Aorta (tissue), 5 donors: ENCODE measurements at places on chromosomes 12 and 14. TPM values are rescaled to one million over a fixed set of nuclear protein-coding genes. Genes with fewer than 3 reads are reported as not detected.
A peak's percentile ranks its signal among the peaks of the same experiment; 100 is the strongest.

CELA1 gene
- not detected for total RNA-seq

GPX2 gene
- total RNA-seq = not detected

DNA sequence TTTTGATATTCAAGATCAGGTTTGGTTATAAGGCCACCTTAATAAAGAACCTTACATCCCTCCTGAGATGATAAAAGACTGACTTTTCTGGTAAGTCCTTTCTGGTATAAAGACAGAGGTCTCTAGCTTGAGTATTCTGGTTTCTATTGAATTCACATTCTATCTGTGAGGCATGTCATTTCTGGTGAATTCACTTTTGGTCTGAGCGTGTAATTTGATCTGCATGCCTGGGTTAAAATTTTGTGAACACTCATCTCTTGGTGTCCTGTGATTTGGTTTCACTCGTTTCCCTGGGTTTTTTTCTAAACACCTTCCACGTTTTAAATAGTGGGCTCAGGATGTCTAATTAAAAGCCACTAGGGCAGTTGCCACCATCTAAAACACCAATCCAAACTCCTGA is 12.2 kb downstream of the EIF5 start:
- no peak overlapping the region for H3K27ac ChIP-seq
- no peaks in the 10 kb centered on the region for H3K27me3 ChIP-seq
- H3K36me3 ChIP-seq = peaks cover 8% of the 10 kb centered on the region

- no peak overlapping the region for H3K4me3 ChIP-seq
- H3K27ac ChIP-seq = no peak overlapping the region
- no peaks in the 10 kb centered on the region for H3K27me3 ChIP-seq
- peaks cover 2% of the 10 kb centered on the region for H3K4me1 ChIP-seq
- H3K36me3 ChIP-seq = no peaks in the 10 kb centered on the region
Measured at GRCh38 chr12:91328451-91328850, 145.8 kb upstream of the DCN start.

- no peaks in the 10 kb centered on the region for H3K4me1 ChIP-seq
- no peak overlapping the region for H3K4me3 ChIP-seq
- no peak overlapping the region for H3K27ac ChIP-seq
- H3K27me3 ChIP-seq = no peaks in the 10 kb centered on the region
- no peak for DNase-seq
- no peaks in the 10 kb centered on the region for H3K36me3 ChIP-seq
Measured at GRCh38 chr12:46915836-46916235, 90.0 kb upstream of the SLC38A4 start.

DNA sequence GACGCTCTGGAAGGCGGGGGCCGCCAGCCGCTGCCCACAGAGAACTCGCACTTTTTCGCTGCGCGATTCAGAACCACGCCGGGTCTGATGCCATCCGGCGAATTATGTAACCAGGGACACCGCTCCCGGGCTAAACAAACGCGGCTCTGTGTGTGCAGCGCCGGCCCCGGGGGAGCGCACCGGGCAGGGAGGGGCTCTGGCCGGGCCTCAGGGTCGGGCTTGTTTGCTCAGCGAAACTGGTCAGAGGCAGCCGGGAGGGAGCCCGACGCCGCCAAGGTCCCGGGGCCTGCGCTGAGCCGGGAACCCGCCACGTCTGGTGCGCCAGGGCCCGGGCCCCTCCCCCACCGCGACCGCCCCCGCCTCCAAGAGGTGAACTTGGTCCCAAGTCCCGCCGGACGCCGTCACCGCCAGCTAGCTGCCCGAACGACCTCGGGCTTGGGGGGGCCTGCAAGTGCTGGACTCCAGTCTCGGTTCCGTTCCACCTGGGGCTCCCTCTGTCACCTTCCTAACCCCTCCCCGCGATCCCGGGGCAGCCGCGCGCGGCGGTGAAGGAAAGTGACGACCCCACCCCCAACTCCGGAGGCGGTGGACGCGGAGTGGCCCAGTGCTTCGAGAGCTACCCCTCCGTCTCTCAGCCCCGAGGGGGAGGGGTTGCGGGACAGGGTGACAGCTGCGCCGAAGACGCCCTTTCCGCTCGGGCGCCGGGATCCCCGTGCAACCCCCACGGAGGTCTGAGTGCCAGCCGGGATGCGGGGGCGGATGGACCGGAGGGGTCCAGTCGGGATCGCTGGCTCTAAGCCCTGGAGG is 848 bp downstream of the CTDSP2 start:
- DNase-seq = peak; percentile 94
- H3K4me3 ChIP-seq = peak overlapping the region; percentile 98
- H3K27ac ChIP-seq = peak overlapping the region; percentile 99
- H3K27me3 ChIP-seq = no peaks in the 10 kb centered on the region
- no peaks in the 10 kb centered on the region for H3K36me3 ChIP-seq

KRT78 gene
- not detected for total RNA-seq

DNA sequence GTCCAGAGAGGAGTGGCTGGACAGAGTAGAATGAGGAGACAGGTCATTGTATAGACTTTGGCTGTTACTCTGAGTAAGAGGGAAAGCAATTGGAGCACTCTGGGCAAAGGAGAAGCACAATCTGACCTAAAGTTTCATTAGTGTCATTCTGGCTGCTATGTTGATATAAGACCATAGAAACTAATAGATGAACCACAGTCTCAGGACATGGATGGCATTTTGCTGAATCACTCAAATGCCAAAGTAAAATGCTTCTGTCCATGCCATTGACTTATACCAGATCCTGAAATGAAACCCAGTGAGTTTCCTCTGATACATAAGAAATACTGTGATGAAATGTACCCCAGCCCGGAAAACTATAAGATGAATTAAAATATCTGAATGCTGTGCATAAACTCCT is 65.8 kb upstream of the COCH start:
- no peaks in the 10 kb centered on the region for H3K27me3 ChIP-seq
- H3K4me1 ChIP-seq = no peaks in the 10 kb centered on the region
- H3K27ac ChIP-seq = no peak overlapping the region
- no peak overlapping the region for H3K4me3 ChIP-seq

DNA sequence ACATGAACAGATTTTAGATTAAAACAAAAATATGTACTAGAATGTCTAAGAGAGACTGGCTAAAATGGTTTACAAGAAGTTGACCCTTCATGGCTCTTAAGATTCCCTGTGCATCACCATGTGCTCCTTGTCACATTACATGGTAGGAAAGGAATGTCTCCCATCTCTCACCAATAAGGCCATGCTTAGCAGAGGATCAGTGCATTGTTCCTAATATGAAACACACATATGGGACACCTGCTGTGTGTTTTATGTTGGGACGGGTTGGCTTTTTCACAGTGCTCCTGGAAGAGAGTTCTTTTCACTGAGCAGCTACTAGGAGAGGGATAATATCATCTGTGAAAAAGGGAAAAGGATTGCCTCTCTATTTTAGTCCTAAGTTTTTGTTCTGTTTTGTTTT is 9.6 kb downstream of the PFKM start:
- H3K36me3 ChIP-seq = peaks cover 4% of the 10 kb centered on the region
- no peak overlapping the region for H3K27ac ChIP-seq
- DNase-seq = no peak
- no peaks in the 10 kb centered on the region for H3K4me1 ChIP-seq
- H3K27me3 ChIP-seq = no peaks in the 10 kb centered on the region
- H3K4me3 ChIP-seq = no peak overlapping the region

DNA sequence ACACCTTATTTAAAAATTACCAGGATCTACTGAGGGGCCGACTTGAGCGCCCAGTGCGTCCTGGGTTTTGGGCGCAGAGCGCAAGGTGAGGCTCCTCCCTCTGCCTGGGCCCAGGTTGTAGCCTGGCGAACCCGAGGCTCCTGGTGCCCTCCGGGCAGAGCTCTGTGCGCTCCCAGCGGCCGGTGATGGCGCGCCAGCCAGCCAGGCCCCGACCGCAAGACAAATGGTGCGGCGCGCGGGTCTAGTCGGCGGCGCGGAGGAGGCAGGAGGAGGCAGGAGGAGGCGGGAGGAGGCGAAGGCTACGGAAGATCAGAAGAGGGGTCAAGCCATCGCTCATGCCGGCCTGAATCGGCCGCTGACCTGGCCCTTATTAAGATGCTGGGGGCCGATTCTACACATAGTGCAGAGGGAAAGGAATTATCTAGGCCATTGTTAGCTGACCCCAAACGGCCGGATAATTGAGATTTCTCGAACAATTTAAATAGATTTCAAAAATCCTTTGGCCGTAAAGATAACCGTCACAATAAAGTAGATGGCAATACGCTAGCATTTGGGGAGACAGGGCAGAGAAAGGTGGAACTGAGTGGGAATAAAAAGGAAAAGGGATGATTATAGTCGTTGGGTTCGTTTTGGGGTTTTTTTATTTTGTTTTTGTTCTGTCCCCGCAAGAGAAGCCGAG is 2.8 kb downstream of the TBX5 start:
- no peak overlapping the region for H3K4me3 ChIP-seq
- no peak for DNase-seq
- H3K36me3 ChIP-seq = no peaks in the 10 kb centered on the region
- no peaks in the 10 kb centered on the region for H3K4me1 ChIP-seq
- peaks cover 2% of the 10 kb centered on the region for H3K27me3 ChIP-seq
- no peak overlapping the region for H3K27ac ChIP-seq

STXBP6 gene
- 1.8 TPM for total RNA-seq

- H3K27ac ChIP-seq = no peak overlapping the region
- no peaks in the 10 kb centered on the region for H3K4me1 ChIP-seq
- no peaks in the 10 kb centered on the region for H3K36me3 ChIP-seq
- DNase-seq = no peak
- no peaks in the 10 kb centered on the region for H3K27me3 ChIP-seq
Measured at GRCh38 chr14:77203611-77204458, 22.2 kb downstream of the TMEM63C start.

- no peaks in the 10 kb centered on the region for H3K36me3 ChIP-seq
- H3K4me3 ChIP-seq = no peak overlapping the region
- H3K27me3 ChIP-seq = no peaks in the 10 kb centered on the region
- H3K27ac ChIP-seq = no peak overlapping the region
- H3K4me1 ChIP-seq = no peaks in the 10 kb centered on the region
Measured at GRCh38 chr12:127803545-127803944, 463.4 kb upstream of the TMEM132C start.

- H3K27ac ChIP-seq = no peak overlapping the region
- no peak for DNase-seq
- no peaks in the 10 kb centered on the region for H3K36me3 ChIP-seq
- H3K27me3 ChIP-seq = no peaks in the 10 kb centered on the region
- H3K4me1 ChIP-seq = peaks cover 14% of the 10 kb centered on the region
- no peak overlapping the region for H3K4me3 ChIP-seq
Measured at GRCh38 chr12:32545413-32545980, 133.6 kb upstream of the DNM1L start.

KRT73 gene
- not detected for total RNA-seq

DNA sequence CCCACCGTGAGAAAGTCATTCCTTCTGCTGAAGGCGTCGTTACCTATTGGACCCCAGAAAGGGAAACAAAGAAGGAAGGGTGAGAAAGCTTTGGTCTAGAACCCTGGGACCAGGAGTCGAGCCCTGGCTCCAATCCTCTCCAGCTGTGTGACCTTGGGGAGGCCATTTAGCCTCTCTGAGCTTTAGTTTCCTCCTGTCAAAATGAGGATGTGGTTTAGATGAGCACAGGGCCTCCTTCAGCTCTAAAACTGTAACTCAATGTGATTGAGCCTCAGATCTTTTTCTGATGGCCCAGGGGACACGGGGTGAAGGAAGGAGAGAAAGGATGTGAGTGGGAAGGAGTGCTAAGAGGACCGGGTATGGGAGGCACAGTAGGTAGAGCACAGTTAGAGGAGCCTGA is 7.7 kb downstream of the JDP2 start:
- no peak overlapping the region for H3K27ac ChIP-seq
- no peaks in the 10 kb centered on the region for H3K27me3 ChIP-seq
- no peak overlapping the region for H3K4me3 ChIP-seq
- H3K4me1 ChIP-seq = peaks cover 4% of the 10 kb centered on the region
- no peaks in the 10 kb centered on the region for H3K36me3 ChIP-seq

DNA sequence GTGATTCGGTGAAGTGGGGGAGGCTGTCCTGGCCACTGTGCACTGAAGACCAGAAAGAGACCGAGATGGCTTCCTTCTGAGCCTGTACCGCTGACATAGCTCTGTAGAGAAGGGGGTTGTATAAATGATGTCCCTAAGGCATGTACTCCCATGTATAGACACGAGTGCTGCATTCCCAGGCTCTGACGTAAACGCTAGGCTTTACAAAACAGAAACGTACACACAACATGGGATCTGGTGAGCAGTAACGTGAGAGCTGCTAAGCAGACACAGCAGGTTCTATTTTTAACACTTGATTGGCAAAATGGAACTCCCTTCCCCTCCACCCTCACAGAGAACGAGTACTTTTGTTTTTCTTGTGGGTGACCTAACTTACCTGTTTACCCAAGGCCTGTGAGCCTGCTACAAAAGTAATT is 35.9 kb downstream of the ACADS start:
- no peak overlapping the region for H3K27ac ChIP-seq
- no peaks in the 10 kb centered on the region for H3K4me1 ChIP-seq
- H3K36me3 ChIP-seq = peaks cover 2% of the 10 kb centered on the region
- H3K4me3 ChIP-seq = no peak overlapping the region
- no peak for DNase-seq

ESR2 gene
- 0.10 TPM for total RNA-seq

- no peak overlapping the region for H3K27ac ChIP-seq
- no peak for DNase-seq
- H3K36me3 ChIP-seq = no peaks in the 10 kb centered on the region
- no peak overlapping the region for H3K4me3 ChIP-seq
- H3K4me1 ChIP-seq = no peaks in the 10 kb centered on the region
Measured at GRCh38 chr14:102579696-102580549, 12.5 kb upstream of the RCOR1 start.

GRCh38 chr12:8606890-8607289 is 5.8 kb downstream of the AICDA start:
- H3K4me1 ChIP-seq = no peaks in the 10 kb centered on the region
- H3K4me3 ChIP-seq = no peak overlapping the region
- no peaks in the 10 kb centered on the region for H3K36me3 ChIP-seq
- H3K27ac ChIP-seq = no peak overlapping the region
- no peak for DNase-seq
- H3K27me3 ChIP-seq = no peaks in the 10 kb centered on the region

- no peak for DNase-seq
- H3K4me3 ChIP-seq = no peak overlapping the region
- no peaks in the 10 kb centered on the region for H3K4me1 ChIP-seq
- H3K27ac ChIP-seq = no peak overlapping the region
- no peaks in the 10 kb centered on the region for H3K27me3 ChIP-seq
Measured at GRCh38 chr12:94222351-94223084, 74.1 kb downstream of the PLXNC1 start.

GRCh38 chr12:12331896-12332295 is 18.1 kb downstream of the MANSC1 start:
- H3K36me3 ChIP-seq = peaks cover 2% of the 10 kb centered on the region
- H3K4me1 ChIP-seq = no peaks in the 10 kb centered on the region
- no peak for DNase-seq
- H3K4me3 ChIP-seq = no peak overlapping the region
- peak overlapping the region; percentile 25 for H3K27ac ChIP-seq
- H3K27me3 ChIP-seq = no peaks in the 10 kb centered on the region

PRIMA1 gene
- 8.9 TPM for total RNA-seq

GRCh38 chr12:108093209-108093608 is 35.9 kb upstream of the WSCD2 start:
- H3K36me3 ChIP-seq = no peaks in the 10 kb centered on the region
- H3K27me3 ChIP-seq = no peaks in the 10 kb centered on the region
- no peaks in the 10 kb centered on the region for H3K4me1 ChIP-seq
- no peak overlapping the region for H3K27ac ChIP-seq
